ENCODE measurements at places on chromosomes 2 and 18.
A peak's percentile ranks its signal among the peaks of the same experiment; 100 is the strongest.

- DNase-seq: no peak
Observed at GRCh38 chr18:29547626-29548025, 1370.7 kb upstream of the CDH2 start.

DNA sequence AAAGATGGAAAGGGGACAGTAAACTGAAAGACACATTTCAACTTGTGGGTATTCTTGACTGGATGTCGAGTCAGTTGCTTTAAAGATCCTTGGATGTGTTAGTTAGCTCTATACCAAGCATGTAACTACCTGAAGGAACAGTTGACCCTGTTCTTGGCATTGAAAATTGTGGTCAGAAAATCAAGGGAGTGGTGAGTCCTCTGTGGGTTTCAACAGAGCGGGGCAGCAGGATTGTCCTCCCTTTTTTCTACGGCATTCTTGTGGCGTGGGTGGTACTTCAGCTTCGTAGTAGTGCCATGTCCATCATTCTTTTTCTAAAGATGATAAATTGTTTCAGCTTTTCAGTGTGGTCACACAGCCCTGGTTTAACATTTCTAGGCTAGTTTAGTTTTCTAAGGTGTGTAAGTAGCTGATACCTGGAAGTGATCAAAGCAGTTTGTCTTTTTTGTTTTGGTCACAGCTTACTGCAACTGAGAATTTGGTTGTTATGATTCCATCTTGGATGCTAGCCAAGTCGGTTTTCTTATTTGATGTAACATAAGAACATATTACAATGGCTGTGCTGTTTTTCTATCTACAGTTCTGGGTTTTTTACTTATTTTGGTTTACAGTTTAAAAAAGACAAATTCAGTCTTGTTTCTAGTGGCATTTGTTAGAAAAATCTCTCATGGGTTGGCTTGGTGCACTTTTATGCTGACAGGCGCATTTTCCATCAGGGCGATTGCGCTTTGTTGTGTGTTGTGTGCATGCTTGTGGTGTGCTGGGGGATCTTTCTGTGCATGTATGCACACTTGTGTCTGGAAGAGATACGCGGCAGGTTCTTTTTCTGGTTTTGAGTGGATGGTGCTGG lies 84.7 kb downstream of the ZNF407 start:
- no peak for DNase-seq

GRCh38 chr2:212974692-212975091 lies 176.7 kb downstream of the IKZF2 start:
- peak; percentile 35 for DNase-seq

DNA sequence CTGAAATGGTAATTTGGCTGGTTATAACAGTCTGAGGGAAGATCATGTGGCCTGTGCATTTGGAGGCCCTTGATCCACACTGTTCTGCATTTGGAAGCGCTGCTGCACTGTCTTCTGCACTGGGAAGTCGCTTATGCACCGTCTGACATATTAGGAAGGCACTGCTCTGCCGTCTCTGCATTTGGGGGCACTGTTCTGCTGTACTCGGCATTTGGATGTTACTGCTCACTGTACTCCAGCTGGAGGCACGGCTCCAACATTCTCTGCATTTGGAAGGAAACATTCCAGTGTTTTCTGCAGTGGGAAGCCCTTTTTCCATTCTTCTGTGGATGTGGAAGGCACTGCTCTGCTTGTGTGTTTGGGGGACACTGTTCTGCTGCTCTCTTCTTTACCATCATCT lies 9.6 kb upstream of the PROM2 start:
- no peak for DNase-seq
